ENCODE measurements at places on chromosomes 4 and X. TPM values are rescaled to one million over a fixed set of nuclear protein-coding genes. Genes with fewer than 3 reads are reported as not detected.

Gene CTAG1B
- not detected for polyA plus RNA-seq

Gene KLKB1
- polyA plus RNA-seq = not detected

Gene VCX3A
- polyA plus RNA-seq = 0.87 TPM

Gene GC
- not detected for polyA plus RNA-seq

Gene DDIT4L
- polyA plus RNA-seq = not detected

Gene TCP11X1
- not detected for polyA plus RNA-seq

Gene GLRA2
- 18.6 TPM for polyA plus RNA-seq

Gene SLC6A14
- polyA plus RNA-seq = not detected

Gene SORBS2
- polyA plus RNA-seq = 46.0 TPM

Gene CFAP47
- not detected for polyA plus RNA-seq

Gene SMIM43
- 0.17 TPM for polyA plus RNA-seq

Gene DRP2
- 10.0 TPM for polyA plus RNA-seq

Gene ERCC6L
- 0.12 TPM for polyA plus RNA-seq

Gene RAB9A
- 30.6 TPM for polyA plus RNA-seq

Gene RBM46
- 0.09 TPM for polyA plus RNA-seq

Gene CSAG3
- 1.2 TPM for polyA plus RNA-seq

Gene RPL10
- 3,975 TPM for polyA plus RNA-seq

Gene SMAD1
- polyA plus RNA-seq = 26.8 TPM

Gene SOWAHB
- not detected for polyA plus RNA-seq

Gene CXXC4
- polyA plus RNA-seq = 127 TPM

Gene GAGE12J
- not detected for polyA plus RNA-seq

Gene STK32B
- 42.8 TPM for polyA plus RNA-seq

Gene SPANXC
- polyA plus RNA-seq = not detected

Gene LPAR4
- polyA plus RNA-seq = 2.8 TPM

Gene TCEAL2
- not detected for polyA plus RNA-seq

Gene CT83
- polyA plus RNA-seq = not detected

Gene KDR
- not detected for polyA plus RNA-seq

Gene RPA4
- polyA plus RNA-seq = not detected

Gene RBM47
- polyA plus RNA-seq = 2.4 TPM

Gene SLC7A11
- polyA plus RNA-seq = 0.46 TPM

Gene PRSS12
- polyA plus RNA-seq = 2.4 TPM

Gene CDX4
- polyA plus RNA-seq = not detected

Gene NRK
- polyA plus RNA-seq = 0.12 TPM

Gene MSMO1
- 222 TPM for polyA plus RNA-seq

Gene BEX5
- polyA plus RNA-seq = 17.8 TPM

Gene UGT2B10
- polyA plus RNA-seq = not detected
